ENCODE measurements at places on chromosomes 16 and 17.

GRCh38 chr16:15856901-15857698, at the start of gene MYH11:
Gene MYH11, minus strand, starts transcription at chr16:15857028. Its CDS starts 18,776 bp downstream, at chr16:15838252.
- DNase-seq = no peak

DNA sequence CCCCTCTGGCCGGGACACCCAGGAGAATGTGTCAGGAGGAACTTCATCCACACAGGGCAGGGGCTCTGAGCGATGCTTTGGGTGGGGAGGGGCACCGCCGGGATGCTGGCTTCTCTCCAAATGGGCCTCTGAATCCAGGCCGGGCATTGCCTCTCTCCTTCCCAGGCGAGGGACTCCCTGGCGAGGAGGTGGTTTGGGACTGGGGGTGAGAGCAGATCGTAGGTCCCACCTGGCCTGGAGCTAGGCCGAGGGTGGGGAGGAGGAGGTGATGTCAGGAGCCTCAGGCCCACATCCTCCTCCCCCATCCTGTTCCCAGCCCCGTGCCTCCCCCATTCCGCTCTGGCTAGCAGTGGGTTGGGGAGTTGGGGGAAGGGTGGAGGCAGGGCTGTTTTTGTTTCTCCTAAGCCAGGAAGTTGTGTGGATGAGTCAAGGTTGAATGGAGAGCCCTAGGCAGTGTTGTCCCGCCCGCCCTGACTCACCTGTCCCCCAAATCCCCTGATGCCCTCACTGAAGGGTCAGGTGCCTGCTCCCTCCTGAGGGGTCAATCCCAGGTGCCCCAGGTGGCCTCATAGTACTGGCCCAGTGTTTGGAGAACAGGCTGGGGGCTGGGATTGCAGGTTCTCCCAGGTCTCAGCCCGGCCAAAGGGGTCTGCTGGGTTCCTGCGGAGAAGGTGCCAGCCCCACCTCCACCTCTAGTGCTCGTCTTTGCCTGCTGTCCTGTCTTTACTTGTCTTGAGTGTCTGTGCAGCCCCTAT, 2.8 kb downstream of the GRB7 start:
- no peak for DNase-seq

DNA sequence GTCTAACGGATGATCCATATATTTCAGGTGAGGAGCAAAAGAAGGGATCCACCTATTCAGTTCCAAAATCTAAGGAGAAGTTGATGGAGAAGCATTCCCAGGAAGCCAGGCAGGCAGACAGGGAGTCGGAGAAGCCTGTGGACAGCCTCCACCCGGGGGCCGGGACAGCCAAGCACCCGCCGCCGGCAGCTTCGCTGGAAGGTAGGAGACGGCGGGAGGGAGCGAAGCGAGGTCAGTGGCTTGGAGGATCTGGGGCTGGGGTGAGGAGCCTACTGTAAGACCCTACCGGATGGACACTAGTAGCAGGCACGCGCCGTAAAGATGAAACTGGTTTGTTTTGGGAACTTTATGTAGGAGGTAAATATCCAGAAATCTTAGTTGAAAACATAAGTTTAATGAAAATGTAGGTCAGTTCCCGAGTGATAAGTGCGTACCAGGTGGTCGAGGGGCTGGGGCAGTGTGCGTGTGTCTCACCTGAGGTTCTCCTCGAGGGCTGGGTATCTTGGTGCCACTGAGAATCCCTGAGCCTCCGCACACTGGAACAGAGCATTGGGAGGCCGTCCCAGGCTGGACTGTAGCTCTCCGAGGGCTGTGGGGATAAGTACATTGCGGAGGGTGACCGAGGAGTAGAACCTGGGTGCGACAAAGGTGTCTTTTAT, 714 bp downstream of the SPATA33 start:
- no peak for DNase-seq

- DNase-seq = no peak
These were observed 26.7 kb upstream of the GPATCH8 start for GRCh38 chr17:44529864-44530263.

GRCh38 chr16:65538976-65539375, 417.1 kb upstream of the CDH11 start:
- no peak for DNase-seq

- no peak for DNase-seq
These were observed 13.9 kb upstream of the WNT3 start for GRCh38 chr17:46832331-46832821.

DNA sequence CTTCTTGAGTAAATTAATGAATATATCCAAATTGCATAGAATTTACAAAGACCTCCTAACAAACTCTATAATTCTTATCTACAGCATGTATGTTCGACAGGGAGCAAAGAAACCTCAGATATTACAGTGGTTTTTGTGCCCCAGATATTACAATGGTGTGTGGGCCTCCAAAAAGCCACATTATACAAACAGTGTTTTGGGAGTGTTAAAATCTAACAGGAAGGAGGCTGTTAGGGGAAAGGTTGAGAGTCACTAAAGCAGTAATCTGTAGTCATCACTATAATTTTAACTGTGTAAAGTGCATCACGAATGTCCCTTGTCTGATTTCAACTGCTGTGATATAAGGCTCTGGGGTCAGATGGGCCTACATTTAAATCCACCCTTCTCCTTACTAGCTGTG, 400.2 kb upstream of the C16orf82 start:
- DNase-seq = no peak

GRCh38 chr17:43027091-43028032, 2.3 kb downstream of the RND2 start:
- no peak for DNase-seq

- DNase-seq = no peak
These were observed 8.1 kb downstream of the CNP start for GRCh38 chr17:41974658-41975057.

- DNase-seq = no peak
These were observed 298.6 kb upstream of the PMFBP1 start for GRCh38 chr16:72470541-72470940.

DNA sequence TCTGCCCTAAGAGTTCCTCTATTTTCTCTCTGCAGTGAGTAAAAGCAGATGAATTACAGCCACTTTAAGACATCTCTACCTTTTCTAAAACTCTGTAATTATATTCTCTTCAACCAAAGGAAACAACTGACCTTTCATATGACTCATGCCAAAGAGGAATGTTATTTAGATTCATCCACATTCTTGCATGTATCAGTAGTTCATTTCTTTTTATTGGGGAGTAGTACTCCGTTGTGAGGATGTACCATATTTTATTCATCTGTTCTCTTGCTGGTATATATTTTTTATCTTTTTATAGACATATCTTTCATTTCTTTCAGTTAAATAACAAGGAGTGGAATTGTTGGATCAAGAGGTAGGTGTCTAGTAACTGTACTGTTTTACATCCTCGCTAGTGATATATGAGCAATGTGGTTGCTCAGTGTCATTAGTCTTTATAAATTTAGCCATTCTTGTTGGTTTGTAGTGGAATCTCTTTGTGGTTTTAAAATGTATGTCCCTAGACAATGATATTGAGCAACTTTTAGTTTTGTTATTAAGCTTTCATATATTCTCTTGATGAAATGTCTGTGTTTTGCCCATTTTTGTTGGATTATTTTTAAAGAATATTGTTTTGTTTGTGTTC, 7.8 kb upstream of the MYH8 start:
- DNase-seq = no peak

DNA sequence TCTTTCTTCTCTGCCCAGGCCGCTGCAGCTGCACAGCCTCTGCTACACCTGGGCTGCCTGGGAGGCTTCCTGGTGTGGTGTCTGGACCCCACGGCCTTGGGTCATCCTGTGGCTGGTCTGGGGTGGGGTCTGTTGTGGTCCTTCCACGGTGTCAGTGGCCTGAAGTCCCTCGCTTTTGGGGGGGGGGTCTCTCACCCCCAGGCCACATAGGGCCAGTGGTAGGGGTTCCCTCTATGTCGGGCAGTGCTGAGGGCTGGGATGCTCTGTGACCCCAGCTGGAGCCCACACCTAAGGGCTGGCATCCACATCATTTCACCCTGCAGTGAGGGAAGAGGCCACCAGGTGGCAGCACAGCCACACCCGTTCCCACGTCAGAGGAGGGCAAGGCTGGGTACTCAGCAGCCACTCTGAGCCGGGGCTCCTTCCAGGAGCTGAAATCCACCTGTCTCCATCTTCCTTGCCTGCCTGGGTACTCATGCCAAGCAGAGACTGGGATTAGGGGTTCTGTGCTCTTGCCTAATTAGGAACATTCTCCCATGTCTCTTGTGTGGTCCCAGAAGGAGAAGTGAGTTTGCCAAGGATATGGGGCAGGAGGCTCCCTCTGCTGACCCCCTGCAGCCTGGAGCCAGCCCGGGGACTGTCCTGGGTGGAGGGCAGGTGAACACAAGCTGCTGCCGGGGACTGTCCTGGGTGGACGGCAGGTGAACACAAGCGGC, 13.0 kb downstream of the ENGASE start:
- DNase-seq = no peak

DNA sequence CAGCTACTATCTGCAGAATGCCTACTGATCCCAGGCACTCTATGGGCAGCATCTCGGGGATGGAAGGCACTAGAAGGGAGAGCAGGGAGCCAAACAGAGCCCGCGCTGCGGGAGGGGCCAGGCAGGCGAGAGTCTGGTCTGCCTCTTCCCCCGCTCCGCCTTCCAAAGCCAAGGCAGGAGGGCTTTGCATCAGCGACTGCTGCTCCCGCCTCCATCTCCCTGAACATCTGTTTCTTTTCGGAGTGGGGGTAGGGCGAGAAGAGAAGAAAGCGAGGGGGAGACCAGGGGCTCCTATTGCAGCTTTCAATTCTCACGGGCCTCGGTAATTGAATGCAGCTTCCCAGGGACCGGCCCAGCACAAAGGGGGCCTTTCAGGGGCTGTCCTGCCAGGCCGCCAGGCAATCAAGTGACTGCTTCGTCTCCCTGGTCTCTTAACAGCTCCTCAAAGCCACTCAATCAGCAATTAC, 31.4 kb upstream of the CDC42EP4 start:
- no peak for DNase-seq

- no peak for DNase-seq
These were observed 89.3 kb downstream of the GAS7 start for GRCh38 chr17:10109146-10109545.

DNA sequence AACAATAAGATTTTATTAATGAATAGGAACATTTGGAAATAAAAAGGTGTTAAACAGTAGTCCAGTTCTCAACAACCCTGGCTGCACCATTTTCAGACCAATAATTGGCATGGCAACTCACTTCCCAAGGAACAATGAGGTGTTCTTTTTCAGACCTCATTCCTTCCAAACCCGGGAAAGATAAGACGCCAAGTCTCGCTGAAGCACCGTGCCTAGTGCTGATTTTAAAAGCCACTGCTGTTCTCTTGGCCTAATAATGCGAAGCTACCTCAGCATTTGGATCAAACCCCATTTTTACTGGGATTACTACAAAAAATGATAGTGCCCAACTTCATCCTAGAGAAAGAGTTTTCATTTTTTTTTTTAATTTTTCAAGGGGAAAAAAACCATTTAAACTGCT, 75.2 kb upstream of the NOL11 start:
- DNase-seq = no peak

GRCh38 chr17:6305613-6306360, 129.1 kb downstream of the AIPL1 start:
- DNase-seq = no peak

DNA sequence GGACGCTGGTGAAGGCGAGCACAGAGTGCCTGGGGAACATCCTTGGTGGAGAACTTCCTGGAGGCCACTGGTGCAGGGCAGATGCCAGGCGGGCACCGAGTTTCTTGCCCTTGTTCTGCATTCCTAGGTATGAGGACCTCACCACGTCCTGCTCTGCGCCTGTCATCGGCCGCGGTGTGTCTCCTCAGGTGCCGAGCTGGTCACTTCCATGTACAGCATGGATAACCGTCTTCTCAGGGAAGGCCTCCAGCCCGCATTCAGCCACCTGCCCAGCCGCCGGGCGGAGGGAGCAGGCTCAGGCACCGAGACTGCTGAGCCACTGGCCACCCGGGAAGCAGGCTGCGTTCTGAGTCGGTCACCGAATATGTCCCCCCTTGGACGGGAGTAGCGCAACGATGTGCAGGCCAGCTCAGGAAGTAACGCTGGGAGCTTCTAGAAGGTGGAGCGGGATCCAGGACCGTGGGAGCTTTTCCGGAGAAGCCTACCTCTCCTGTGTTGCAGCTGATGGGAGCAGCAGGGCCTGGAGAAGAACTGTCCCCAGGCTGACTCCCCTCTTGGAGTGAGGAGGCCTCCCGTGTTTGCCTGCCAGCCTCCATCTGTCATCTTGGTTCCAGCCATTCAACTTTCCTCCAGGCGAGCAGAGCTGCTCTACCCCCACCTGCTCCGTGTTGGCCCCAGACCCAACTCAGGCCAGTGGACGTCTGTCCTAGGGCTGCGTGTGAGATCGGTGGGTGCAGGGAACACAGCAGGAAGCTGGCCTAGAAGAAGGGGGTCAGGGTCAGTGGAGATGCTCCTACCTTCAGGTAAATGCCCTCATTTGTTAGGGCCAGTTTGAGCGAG, 2.1 kb upstream of the BAIAP2 start:
- DNase-seq = no peak

- no peak for DNase-seq
These were observed 7.0 kb downstream of the CYTH1 start for GRCh38 chr17:78774956-78775571.

DNA sequence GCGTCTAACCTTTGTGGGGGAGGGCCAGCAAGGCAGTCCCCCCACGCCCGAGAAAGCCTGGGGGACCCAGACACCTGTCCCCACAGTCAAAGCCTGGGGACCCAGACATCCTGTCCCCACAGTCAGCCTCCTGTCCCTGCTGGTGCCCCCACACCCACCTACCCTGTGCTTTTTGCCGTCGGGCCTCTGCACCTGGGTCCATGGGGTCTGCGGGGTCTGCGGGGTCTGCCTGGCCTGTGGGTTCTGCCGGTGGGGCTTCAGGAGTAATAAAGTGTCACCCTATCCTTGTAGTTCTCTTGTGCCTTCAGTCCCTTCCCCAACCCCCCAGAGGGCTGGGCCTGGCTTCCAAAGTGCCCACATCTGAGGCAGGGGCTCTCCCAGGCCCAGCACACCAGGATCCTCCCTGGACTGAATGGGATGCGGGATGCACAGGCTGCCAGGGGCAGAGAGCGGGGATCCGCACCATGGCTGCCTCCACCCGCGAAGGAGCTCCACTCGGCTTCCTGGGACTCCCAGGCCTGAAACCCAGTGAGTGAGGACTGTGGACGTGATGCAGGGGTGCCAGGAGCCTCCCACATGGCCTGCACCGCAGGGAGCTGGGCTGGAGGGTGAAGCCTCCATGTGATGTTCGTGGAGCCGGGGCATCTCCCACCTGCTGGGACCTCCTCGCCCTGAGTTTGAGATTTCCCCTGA, 16.3 kb upstream of the DPEP1 start:
- DNase-seq = no peak

GRCh38 chr16:80437707-80438106, 103.1 kb upstream of the DYNLRB2 start:
- DNase-seq = no peak

DNA sequence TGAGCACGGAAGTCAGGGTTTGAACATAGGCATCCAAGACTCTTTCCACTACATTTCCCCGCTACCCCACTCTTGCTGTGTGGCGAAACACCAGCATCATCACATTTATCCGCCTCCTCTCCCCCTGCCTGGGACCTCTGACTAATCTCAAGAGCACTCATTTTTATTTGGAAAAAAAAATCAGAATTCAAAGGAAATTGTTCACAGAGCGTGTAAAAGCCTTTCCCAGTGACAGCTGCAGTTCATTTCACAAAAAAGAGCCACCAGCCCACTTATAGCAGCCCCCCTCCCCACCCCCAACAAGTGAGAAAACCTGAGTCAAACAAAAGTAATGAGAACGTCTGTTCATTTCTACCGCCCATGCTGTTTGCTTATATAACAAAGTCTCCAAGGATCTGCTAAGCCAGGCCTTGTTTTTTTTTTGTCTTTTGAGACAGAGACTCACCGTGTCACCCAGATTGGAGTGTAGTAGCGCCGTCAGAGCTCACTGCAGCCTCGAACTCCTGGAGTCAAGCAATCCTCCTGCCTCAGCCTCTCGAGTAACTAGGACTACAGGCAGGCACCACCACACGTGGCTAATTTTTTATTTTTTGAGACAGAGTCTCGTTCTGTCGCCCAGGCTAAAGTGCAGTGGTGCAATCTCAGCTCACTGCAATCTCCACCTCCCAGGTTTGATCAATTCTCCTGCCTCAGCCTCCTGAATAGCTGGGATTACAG, 48.3 kb upstream of the HAPSTR1 start:
- DNase-seq = no peak
